Stromal cell of bone marrow (primary cell): ENCODE measurements at places on chromosomes 12 and 14.

- no peak for DNase-seq
Measured at GRCh38 chr12:63961048-63961447, 116.5 kb downstream of the SRGAP1 start.

DNA sequence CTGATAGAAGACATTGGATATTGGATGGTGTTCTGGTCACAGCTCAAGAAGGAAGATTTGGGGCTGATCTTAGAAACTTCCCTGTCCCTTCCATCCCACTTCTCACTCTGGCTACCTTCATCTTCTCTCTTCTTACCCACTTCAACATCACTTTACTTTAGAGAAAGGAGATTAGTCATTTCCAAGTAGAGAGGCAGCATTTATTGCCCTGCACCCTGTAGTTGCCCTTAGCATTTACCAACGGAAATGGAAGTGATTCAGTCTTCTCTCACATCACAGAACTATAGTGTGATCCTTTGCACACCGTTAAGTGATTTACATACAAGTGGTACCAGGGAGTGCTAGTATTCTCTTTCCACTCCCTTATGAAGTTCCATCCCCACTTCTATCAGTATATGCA lies 52.4 kb downstream of the PHLDA1 start:
- no peak for DNase-seq

- no peak for DNase-seq
Measured at GRCh38 chr12:69045430-69045829, 112.5 kb upstream of the CPM start.

- no peak for DNase-seq
Measured at GRCh38 chr12:83432176-83432719, 745.5 kb downstream of the TMTC2 start.

- DNase-seq = peak; percentile 74
Measured at GRCh38 chr12:85836197-85837090, at the start of gene RASSF9. RASSF9 (minus strand) TSS chr12:85836409; CDS start chr12:85836201, 208 bp downstream.

DNA sequence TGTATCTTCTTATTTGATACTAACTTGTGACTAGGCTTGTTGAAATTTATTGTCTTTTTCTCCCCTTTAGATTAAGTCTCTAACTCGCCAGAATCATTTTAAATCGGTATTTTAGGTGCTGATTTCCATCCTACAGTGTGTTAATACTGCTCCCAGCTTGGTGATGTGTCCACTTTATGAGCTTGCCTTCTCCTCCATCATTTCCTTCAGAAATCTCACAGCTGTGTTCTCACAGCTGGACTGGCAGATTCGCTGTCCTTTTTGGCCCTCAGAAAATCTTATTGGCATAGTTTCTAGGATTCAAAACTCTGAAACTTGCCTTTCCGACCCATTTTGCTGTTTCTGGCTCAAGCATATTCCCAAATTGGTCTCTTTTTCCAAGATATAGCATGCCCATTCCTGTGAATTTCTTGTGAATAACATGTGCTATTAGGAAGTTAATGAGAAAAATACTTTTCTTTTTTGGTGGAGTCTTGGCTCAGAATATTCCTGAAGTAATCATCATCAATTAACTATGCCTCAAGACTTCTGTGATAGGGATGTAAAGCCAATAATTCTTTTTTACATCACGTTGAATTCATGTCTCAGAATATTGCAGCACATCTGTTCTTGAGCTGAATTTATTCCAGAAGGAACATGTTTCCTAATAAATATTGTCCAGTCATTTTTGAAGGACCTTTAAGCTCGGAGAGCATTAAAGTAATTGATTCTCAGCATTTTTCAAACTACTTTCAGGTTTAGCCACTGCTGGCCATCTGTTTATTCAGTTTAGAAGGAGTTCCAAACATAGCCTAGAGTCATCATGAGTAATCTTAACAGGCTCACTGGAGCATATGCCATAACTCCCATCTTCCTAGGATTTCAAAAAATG lies 50.0 kb upstream of the USP44 start:
- peak; percentile 30 for DNase-seq

- DNase-seq = no peak
Measured at GRCh38 chr14:84792722-84793410, 737.1 kb upstream of the FLRT2 start.

- DNase-seq = no peak
Measured at GRCh38 chr12:117533687-117534086, 172.3 kb upstream of the NOS1 start.

GRCh38 chr12:53399896-53400295 lies 19.9 kb downstream of the SP1 start:
- no peak for DNase-seq

DNA sequence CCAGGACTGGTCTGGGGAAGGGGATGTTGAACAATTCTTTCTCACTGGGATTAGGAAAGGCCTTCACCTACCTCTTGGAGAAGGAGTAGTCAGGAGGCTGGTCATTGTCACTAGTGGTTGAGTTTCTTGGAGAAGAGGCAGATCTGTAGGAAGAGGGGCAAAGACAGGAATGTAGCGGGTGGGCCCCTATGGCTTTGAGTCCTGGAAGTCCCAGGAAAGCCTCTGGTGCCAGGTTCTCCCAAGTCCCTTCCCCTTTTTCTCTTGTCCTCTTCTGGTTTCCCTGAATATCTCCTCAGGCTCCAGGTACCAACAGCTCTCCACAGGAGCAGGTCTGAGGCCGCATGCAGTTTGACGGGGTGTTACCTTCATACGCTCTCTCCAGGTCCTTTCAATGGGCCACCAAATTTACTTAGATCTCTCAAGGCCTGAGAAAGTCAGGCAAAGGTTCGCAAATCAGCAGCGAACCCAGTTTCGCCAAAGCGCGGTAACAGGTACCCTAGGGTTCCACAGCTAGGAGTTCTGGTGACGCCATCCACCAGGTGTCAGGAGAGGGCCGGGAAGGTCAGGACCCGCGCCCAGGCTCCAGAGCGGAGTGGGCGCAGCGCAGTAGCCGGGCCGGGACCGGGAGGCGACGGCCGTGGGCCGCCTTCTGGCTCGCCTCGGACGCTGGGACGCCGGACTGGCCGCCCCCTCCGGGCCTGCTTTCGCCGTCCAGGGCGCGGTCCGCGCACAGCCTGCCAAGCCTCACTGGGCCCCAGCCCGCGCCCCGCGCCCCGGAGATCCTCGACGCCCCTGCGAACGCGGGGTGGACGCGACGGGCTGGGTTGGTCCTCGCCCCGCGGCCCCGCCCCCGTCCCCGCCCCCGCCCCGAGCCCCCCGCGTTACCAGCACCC lies 795 bp downstream of the SMAGP start:
- DNase-seq = no peak
